BE2C (cell line): ENCODE measurements at places on chromosomes 5 and 9.

DNA sequence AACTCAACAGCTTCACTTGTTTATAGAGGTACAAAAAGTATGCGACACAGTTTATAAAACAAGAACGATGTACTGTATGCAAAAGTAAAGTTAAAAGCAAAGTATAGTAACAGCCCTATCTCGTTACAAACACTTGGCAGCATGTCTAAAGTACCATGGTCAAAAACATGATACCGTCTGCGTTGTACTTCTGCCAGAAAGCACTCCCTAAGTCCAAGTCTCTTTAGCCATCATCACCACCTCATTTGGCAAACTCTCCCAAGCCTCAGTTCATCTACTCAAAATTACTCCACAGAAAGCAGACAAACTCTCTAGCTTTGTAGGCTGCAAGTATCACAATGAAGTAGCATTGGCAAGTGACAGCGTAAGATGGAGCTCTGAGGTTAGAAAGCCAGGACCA is 73.4 kb downstream of the NFIB start:
- DNase-seq = no peak

DNA sequence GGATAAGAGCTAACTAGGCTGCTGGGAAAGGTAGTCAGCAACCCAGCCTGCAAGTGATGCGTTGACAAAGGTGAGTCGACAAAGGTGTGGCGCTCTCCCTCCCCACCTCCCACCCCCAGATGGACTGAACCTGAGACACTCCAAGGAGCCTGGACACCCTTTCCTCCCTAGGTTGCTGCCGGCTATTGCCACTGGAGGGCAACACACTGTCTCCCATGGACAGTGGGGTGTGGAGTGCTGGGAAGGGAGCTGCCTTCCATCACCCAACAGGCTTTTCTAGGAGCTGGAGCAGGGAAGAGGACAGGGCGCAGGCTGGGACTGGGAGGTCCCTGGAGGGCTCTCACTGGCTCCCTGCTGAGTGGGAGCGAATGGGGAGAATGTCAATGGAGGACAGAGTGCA is 75.4 kb upstream of the ARAP3 start:
- peak; percentile 76 for DNase-seq

- DNase-seq = no peak
Measured at GRCh38 chr5:39225405-39226099, 6.2 kb upstream of the FYB1 start.

DNA sequence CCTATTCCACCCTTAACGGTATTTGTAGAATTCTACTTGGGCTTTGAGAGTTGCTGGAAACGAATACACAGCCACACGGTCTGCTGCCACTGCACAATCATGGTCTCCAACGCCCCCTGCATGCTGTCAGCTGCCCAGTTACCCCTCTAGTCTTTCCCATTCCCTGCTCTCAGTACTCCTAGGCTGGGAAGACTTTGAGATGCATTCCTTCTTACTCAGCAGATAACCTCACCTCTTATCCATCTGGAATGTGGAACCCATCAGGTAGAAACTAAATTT is 92.8 kb downstream of the ANKH start:
- DNase-seq = no peak

DNA sequence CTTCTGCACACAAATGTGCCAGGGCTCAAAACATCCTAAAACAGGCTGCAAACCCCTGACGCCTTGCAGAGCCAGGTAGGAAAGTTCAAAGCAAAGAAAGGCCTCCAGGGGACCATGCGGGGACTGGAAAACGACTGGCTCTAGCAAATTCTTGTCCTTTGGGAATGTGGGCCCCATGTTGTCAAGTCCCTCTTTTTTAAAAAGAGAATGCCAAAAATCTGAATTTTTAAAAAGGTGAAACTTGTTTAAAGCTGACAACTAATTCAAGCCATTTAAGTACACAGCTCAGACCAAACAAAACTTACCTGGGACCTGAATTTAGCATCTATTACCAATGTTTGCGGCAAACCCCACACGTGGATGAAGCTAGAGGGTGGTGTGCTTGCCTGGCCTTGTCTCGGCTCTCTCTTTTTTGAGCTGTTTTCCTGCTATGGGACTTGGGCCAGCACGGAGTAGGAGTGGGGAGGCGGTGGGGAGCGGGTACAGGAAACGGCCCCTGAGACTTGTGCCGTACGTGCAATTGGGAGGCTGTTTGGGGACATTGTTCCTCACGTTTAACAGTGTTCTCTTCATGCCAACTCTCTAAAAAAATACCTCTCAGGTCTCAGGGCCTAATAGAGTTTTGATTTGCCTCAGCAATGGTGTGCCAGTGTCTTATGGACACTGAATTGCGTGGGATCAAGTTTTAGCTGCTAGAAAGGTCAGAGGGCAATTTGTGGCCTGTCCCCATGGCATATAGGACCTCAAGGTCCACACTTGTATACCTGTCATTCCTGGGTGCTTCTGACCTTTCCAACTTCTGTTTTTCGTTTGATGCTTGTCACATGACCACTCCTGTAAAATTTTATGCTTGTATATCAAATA is 15.1 kb upstream of the PHF19 start:
- no peak for DNase-seq

DNA sequence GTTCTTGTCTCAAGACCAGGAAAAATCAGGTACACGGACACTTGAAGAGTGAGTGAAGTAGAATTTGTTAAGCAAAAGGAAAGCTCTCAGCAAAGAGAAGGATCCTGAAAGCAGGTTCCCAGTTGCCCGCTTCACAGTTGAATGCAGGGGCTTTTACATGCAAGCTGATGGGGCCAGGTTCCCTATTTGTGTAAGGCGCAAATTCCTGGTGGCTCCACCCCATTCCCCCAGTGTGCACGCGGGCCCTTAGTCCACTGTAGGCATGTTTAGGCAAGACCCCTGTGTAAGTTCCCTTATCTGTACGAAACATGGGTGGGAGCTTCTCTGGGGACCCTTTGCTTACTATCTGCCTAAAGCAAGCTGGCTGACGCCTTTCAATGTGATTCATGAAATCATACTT is 2.7 kb upstream of the AGTPBP1 start:
- no peak for DNase-seq

DNA sequence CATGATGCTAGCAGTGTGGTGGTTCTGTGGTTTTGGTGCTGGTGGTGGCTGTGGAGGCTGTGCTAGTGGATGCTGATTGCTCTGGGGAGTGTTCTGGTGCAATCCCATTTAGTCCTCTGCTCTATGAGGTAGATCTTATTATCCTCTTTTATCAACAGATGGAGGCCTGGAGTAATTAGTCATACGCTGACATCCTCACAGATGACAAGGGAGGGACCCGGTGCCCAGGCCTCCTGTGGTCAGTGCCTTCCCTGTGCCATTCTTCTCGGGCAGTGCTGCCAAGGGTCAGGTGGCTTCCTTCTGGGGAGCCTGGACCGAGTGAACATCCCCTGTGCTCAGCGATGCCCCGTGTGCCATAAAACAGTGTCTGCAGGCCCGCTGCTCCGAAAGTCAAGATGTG is 74.5 kb downstream of the COL5A1 start:
- peak; percentile 39 for DNase-seq

- no peak for DNase-seq
Measured at GRCh38 chr9:20623748-20624124, 1.4 kb upstream of the MLLT3 start.

- peak; percentile 79 for DNase-seq
Measured at GRCh38 chr5:135551593-135552447, 16.1 kb upstream of the NEUROG1 start.

DNA sequence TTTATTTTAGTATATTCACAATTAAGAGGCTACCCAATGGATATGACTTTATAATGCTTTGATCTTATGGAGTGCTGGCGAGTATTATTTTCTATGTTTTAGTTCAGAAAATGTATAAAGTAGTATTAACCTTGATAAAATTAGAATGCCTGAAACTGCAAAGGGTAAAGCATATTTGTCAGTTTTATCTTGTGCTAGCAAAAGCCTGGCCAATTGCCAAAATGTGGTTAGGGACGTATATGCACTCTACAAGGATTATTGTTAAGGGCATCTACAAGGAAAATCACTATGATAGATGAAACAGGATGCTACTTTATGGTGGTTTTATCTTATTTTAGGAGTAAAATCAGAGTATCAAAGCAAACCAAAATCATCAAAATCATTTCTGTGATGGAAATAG is 281.7 kb downstream of the CCDC171 start:
- peak; percentile 44 for DNase-seq

DNA sequence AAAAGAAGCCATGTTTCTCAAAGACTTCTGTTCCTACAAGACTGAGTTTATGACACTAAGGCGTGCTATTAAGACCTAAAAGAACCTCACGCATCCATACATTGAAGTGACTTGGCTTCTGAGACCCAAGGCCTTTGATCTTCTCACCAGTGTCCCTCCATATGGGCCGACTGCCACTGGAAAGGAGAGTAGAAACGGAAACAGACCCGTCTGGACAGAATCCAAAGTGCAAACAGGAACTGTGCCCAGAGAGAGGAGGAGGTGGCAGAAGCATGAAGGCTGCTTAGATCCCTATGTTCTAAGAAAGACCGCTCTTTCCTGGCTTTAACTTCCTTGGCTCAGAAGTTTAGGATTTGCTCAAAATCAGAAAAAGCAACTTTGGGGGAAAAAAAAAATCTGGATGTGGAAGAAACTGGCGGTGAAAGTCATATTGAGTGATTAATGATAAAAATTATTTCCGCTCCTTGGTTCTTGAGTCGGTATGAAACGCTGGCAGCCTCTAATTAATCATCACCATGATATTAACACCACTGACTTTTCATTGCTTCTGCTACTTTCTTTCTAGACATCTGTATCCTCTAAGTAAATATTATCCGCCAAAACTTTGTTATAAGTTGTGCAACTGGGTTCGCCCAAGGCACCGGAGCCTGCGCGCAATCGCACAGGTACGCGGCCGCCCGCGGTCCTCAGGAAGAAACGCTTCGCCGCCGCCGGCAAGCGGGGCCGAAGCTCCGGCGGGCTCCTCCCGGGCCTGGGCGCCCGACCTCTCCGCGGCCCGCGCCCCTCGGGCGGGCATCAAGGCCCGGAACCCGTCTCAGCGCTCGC is 726 bp downstream of the DAP start:
- DNase-seq = peak; percentile 56

GRCh38 chr5:39604491-39604890 is 179.7 kb upstream of the DAB2 start:
- DNase-seq = no peak

GRCh38 chr5:17127743-17128231 is 89.6 kb upstream of the BASP1 start:
- DNase-seq = no peak
